ENCODE measurements at places on chromosomes 16 and 17.

DNA sequence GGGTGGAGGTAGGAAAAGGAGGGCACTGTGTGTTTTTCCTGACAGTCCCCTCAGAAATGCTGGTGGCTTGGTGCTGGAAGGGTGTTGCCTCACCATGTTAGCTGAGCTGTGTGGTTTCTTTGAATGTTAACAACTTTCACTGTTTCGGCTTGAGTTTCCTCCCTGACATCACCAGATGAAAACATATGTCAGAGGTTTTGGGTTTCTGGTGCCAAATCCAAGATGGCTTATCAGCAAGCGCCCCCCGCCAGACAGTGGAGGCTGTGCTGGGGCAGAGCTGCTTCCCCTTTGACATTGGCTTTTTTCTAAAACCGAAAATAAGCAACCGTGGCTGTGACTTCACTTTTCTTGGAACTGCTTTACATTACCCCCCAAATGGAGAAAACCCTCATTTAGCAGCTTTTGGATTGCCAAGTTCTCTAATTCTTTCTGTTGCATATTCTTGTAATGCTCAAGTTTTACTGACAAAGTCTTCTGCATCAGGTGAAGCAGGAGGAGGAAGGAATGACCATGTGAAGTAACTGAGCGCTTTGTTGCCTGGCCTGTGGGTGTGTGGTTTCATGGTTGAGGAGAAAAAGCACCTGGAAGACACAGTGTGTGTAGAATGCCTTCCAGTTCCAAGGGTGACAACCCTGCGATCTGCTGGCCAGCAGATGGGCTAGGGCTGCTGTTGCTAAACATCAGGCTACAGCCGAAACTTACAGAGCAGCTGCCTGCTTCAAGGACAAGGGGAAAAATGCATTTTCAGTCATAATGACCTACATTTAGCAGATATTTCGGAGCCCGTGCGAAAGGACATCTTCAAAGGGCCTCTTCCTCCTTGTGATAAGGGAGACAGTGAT, 9.7 kb downstream of the RMI2 start:
- DNase-seq, result no peak

DNA sequence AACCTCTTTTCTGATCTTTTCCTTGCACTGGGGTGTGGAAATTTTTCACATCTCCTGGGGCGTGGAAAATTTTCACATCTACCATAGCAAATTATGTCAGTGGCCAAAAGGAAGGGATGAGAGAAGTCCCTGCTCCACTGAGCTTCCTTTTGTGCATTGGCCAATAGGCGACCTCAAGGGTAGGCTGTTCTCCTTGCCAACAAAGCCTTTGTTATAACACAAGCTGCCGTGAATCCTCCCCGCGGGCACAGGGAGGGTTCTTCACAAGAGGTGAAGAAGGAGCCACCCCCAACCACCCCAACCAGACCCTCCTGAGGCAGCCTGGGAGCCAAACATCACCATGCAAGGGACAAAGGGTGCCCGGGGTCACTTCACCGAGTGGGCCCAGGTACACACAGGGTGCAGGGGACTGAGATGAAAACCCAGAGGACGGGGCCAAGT, 6.5 kb downstream of the SLC5A11 start:
- DNase-seq, result no peak

- DNase-seq, result no peak
Measured at GRCh38 chr17:64772845-64773299, 110.8 kb upstream of the SMURF2 start.

DNA sequence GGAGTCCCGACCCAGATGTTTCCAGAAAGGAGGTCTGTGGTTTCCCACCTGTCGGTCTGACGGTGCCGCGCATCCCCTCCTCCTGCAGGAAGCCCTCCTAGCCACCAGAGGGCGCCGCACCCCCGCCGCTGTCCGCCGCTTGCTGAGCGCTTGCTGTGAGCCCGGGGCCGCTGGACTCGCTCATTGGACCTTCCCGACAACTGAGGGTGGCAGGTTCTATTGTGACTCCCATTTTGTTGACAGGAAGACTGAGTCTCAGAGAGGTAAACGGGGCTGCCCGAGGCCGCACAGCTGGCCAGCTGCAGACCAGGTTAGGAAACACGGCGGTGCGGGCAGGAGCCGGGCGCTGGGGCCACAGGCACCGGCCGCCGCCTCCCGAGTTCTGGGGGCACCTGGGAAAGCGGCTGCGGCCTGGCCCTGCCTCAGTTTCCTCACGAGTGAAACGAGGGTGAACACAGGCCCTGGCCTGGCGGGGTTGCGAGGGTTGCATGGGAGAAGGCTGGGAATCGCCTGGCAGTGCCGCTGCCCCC, 191.1 kb upstream of the CIBAR2 start:
- peak; percentile 71 for DNase-seq

GRCh38 chr16:47470810-47471209, 9.7 kb downstream of the PHKB start:
- no peak for DNase-seq

DNA sequence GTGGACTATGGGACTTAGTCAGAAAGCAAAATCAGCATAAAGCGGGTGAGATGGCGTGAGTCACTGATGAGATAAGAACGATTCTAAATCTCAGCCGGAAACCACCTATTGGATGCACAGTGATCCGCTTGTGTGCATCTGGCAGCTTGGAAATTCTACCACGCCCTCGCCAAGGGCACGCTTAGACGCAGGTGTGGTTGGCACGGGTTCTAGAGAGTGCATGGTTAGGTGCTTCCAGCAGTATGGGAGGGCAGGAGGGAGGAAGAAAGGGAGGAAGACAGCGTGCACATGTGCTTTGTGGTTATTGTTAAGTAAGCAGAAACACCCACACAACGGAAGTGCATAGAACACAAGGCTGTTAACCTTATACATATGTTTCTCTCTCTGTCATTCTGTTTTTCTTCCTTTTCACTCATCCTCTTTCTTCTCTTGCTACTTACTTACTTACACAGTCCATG, 374.0 kb upstream of the ASIC2 start:
- DNase-seq, result no peak

DNA sequence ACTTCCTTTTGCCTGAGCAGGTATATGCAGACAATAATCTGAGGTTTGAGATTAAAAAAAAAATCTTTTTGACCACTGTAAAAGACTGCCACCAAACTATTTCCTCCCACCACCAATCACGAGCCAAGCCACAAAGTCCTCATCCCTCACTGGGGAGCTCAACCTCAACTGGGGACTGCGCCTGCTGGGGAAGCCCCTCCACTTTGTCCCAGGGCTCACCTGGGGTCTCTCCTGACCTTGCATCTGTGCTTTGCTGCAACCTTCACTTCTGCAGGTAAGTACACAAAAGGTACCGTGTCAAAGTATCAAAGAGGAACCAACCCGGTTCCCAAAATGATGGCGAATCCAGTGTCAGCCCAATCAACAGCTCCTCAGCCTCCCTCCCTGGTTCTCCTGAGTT, 35.5 kb downstream of the TLE7 start:
- no peak for DNase-seq

- DNase-seq, result no peak
Measured at GRCh38 chr17:68541816-68542215, 29.6 kb downstream of the PRKAR1A start.

DNA sequence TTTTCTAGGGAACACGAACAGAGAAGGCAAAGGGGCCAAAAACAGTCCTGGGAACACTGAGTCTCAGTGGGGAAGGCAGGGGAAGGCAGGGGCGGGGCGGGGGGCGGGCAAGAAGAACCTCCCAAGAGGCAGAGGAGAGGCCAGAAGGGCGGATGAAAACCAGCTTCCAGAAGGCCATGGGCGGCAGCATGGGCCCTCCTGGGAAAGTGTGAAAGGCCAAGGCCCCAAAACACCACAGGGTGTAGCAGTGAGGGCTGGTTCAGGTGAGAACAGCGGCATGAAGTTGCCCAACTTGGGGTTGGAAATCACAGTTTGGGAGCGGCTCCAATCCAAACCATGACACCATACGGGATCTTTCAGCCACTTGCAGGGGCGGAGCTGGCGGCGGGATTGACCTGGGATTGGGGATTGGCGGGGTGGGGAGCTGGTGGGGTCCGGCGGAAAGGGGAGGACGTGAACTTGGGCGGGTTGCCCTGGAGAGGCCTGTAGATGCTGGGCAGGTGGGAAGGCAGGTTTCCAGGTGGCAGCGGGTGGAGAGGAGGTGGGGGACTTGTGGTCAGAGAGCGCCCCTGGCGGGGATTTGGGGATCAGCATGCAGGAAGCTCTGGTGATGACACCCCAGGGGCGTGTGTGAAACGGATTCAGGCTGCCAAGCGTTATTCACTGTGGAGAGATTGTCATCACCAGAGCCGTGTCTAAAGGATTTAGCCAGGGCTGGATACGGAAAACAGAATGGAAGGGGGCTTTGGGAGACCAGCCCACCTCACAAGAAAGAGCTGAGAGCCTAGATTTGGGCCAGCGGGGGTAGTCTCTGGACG, 80.9 kb downstream of the ARHGAP23 start:
- peak; percentile 15 for DNase-seq

DNA sequence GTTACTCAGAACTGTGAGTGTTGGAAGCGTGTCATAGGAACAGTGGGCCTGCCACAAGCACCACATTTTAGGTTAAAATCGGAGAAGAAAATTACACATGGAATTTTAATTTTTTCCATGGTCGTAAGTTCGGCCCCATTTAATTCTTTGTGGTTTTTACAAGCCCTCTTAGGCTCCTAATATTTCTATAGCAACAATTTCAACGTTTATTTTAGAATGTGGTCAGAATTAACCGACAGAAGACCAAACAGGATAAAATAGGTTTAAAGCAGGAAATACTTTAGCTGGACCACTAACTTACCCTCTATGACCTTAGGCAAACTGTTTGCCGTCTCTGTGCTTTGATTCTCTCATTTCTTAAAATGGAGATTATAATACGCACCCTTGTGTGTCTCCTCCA, 69.9 kb downstream of the FTO start:
- DNase-seq, result no peak

GRCh38 chr16:67391424-67392300, 1.6 kb downstream of the TPPP3 start:
- no peak for DNase-seq

GRCh38 chr16:19948186-19949104, 63.8 kb upstream of the GPRC5B start:
- no peak for DNase-seq

GRCh38 chr17:61289408-61290385, 109.9 kb upstream of the TBX2 start:
- no peak for DNase-seq

DNA sequence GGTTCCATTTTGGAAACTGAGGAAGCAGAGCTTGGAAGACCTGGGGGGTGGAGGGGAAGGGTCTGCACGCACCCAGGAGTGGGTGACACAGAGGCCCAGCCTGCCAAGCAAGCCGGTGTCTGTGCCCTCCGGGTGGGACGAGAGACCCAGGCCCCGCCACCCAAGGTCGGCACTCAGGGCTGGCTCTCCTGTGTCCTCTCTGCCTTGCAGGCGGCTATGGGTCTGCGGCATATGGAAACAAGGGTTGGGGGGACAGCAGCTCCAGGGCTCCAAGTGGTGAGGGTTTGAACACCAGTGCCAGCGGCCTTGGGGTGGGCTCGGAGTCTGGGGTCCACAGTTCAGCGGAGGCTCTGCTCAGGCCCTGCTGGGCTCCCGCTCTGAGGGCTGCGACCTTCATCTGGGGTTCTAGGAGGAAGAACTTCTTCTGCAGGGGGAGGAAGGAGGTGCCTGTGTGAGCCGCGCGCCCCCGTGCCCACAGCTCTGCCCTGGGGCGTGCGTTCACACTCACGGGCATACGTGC, 4.6 kb upstream of the CD7 start:
- no peak for DNase-seq

- peak; percentile 71 for DNase-seq
Measured at GRCh38 chr17:44919885-44920564, 4.7 kb upstream of the GFAP start.

DNA sequence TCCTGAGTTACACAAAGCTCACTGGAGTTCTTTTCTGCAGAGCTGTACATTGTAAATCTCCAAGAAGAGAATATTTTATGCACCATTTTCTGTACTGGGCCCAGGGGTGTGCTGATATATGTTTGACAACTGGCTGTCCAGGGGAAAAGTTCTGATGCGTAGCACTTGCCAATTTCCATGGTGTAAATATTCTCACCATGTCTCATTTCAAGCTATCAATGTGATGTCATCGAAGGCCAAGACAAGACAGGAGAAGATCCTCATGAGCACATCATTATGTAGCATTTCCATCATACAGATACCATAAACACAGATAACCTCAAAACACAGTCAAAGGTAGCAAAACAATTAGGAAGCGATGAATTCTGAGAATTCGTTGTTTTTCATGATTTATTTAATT, 18.9 kb downstream of the CDH5 start:
- DNase-seq, result no peak

DNA sequence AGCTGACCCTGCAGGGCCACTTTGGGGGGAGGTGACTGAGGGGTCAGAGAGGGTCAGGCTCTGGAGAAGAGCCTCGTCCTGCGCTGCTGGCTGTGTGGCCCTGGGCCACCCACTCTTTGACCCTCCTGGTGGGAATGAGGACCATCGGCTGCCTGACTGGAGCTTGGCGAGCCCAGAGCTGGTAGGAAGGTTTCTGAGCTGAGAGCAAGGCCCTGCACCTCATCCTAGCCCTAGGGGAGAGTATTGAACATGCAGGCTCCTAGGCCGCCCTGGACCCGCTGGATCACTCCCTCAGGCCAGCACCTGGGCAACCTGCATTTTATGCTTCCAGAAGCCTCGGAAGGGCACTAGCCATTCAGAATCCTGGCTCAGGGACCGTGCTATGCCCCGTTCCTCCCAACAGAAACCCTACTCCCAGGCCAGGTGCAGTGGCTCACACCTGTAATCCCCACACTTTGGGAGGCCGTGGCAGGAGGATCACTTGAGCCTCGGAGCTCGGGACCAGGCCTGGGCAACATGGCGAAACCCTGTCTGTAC, 14.5 kb downstream of the MAP2K3 start:
- DNase-seq, result no peak

GRCh38 chr17:57781386-57782061, 36.4 kb upstream of the CCDC182 start:
- DNase-seq, result no peak

DNA sequence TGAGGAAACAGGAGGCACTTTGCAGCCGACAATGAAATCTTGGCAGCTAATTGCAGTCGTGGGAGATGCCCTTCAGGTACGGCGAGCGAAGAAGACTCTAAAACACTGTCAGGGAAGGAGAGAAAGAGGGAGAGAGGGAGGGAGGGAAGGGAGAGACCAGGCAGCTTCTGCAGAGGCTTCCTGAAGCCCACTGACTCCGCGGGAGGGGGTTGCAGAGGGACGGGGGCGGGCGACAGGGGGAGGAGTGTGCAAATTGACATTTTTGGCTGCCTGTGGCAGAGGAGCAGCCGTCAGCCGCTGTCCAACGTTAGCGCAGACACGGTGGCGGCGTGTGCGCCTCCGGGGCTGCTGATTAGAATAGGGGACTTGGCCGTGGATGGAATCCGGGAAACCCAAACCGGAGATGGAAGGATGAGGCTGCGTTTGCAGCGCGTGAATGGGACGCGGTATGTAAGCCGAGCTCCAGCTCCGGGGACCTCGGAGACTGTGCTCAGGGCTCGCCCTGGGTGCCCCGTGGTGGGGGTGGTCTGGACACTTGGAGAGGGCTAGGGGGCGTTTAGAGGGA, 849.1 kb upstream of the RBFOX1 start:
- no peak for DNase-seq

- DNase-seq, result no peak
Measured at GRCh38 chr17:1644493-1645206, 882 bp downstream of the SCARF1 start.

All from SHP77 (cell line).